Activated T-cell treated with anti-CD3 and anti-CD28 coated beads, Interleukin-2, amount 50 U/mL, for 4 hours (primary cell): ENCODE measurements at places on chromosomes 5 and 9. TPM values are rescaled to one million over a fixed set of nuclear protein-coding genes. Genes with fewer than 3 reads are reported as not detected.

Gene RLN2
- total RNA-seq: 0.76 TPM

Gene DOCK8
- total RNA-seq: 80.8 TPM

Gene ROR2
- total RNA-seq: 0.10 TPM

Gene ABLIM3
- total RNA-seq: 0.10 TPM

Gene MEGF10
- not detected for total RNA-seq

Gene SLC22A4
- 1.8 TPM for total RNA-seq

Gene ARHGEF39
- total RNA-seq: 1.2 TPM

Gene PDCD1LG2
- 0.60 TPM for total RNA-seq

Gene TOPORS
- total RNA-seq: 15.0 TPM

Gene CDH9
- not detected for total RNA-seq

Gene SPINK6
- total RNA-seq: not detected
